ENCODE measurements at places on chromosomes 4 and X.

- H3K4me3 ChIP-seq = no peak overlapping the region
- H3K36me3 ChIP-seq = no peaks in the 10 kb centered on the region
- peaks cover 28% of the 10 kb centered on the region for H3K27me3 ChIP-seq
- no peak overlapping the region for H3K27ac ChIP-seq
- H3K4me1 ChIP-seq = no peaks in the 10 kb centered on the region
Measured at GRCh38 chr4:17368408-17368807, 143.5 kb downstream of the QDPR start.

GRCh38 chr4:78734441-78735162, 41.5 kb upstream of the BMP2K start:
- H3K4me1 ChIP-seq = no peaks in the 10 kb centered on the region
- H3K4me3 ChIP-seq = no peak overlapping the region
- no peaks in the 10 kb centered on the region for H3K27me3 ChIP-seq
- no peak for DNase-seq

GRCh38 chr4:38743866-38744265, 38.9 kb downstream of the TLR10 start:
- no peaks in the 10 kb centered on the region for H3K4me1 ChIP-seq
- no peak overlapping the region for H3K27ac ChIP-seq
- no peak overlapping the region for H3K4me3 ChIP-seq
- no peaks in the 10 kb centered on the region for H3K27me3 ChIP-seq
- H3K36me3 ChIP-seq = peaks cover 1% of the 10 kb centered on the region

GRCh38 chrX:23919148-23919547, 11.3 kb downstream of the CXorf58 start:
- no peak overlapping the region for H3K4me3 ChIP-seq
- no peaks in the 10 kb centered on the region for H3K4me1 ChIP-seq
- no peak for DNase-seq
- H3K27me3 ChIP-seq = no peaks in the 10 kb centered on the region
- no peaks in the 10 kb centered on the region for H3K36me3 ChIP-seq
- no peak overlapping the region for H3K27ac ChIP-seq

DNA sequence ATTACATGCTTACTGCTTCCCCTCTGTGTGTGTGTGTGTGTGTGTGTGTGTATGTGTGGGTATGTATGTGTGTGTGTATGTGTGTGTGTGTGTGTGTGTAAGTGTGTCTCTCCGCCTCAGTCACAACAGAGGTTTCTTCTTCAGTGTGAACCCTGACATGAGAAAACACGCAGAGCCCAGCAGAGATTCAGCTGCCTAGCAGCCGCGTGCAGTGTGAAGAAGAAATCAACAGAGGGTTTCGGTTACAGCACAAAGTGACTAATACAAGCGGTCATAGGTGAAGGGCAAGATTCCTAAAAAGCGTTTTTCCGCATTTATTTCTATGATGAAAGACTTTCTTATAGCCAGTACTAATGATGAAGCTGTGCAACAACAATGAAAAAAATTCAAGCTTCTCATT, 55.3 kb upstream of the ZFP42 start:
- H3K36me3 ChIP-seq = peaks cover 2% of the 10 kb centered on the region
- H3K4me3 ChIP-seq = no peak overlapping the region
- H3K27me3 ChIP-seq = no peaks in the 10 kb centered on the region
- no peak for DNase-seq

DNA sequence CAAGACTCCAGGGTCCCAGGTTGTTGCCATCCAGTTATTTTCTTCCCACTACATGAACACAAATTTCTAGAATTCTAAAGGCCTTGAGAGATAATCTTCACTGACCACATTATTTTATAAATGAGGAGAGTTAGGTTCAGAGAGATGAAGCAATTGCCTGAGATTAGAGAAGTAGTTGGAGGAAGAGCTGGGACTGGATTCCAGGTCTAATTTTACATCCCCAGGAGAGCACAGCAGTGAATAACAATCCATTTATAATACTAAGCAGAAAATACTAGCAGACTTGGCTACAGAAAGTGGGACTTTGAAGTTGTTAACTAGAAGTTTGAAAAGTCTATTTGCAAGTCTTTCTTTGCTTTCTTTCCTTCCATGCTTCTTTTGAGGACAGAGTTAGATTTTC, 231.3 kb upstream of the S100G start:
- H3K4me1 ChIP-seq = no peaks in the 10 kb centered on the region
- no peak overlapping the region for H3K27ac ChIP-seq
- H3K27me3 ChIP-seq = peaks cover 17% of the 10 kb centered on the region
- H3K36me3 ChIP-seq = no peaks in the 10 kb centered on the region
- H3K4me3 ChIP-seq = no peak overlapping the region

GRCh38 chrX:43939187-43939926, 33.8 kb downstream of the NDP start:
- no peak for DNase-seq
- H3K4me1 ChIP-seq = no peaks in the 10 kb centered on the region
- no peaks in the 10 kb centered on the region for H3K36me3 ChIP-seq
- no peak overlapping the region for H3K27ac ChIP-seq
- peaks cover 13% of the 10 kb centered on the region for H3K27me3 ChIP-seq
- H3K4me3 ChIP-seq = no peak overlapping the region

- H3K4me3 ChIP-seq = no peak overlapping the region
- DNase-seq = no peak
- peaks cover 2% of the 10 kb centered on the region for H3K36me3 ChIP-seq
- H3K27me3 ChIP-seq = no peaks in the 10 kb centered on the region
Measured at GRCh38 chrX:54944816-54945215, 24.2 kb downstream of the TRO start.

- peak overlapping the region; percentile 22 for H3K27ac ChIP-seq
- peak overlapping the region; percentile 70 for H3K4me3 ChIP-seq
- DNase-seq = no peak
- no peaks in the 10 kb centered on the region for H3K36me3 ChIP-seq
- H3K27me3 ChIP-seq = peaks cover 9% of the 10 kb centered on the region
Measured at GRCh38 chrX:53440621-53441517, 6.7 kb upstream of the HSD17B10 start.

DNA sequence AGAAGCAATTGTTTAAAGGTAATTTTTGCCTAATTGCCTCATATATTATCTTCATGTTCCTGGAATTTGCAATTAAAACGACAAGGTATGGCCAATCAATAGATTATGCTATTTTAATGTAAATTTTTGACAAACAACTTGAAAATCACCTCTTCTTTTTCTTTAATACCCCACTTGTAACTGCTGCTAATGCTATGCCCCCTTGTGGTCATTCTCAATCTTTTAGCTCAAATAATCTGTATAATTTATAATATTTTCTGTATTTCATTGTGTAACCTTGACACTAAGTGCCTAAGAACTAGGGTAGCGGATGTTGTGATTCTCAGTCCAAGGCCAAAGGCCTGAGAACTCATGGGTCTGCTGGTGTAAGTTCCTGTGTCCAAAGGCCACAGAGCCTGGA, 831.7 kb upstream of the POU3F4 start:
- H3K4me3 ChIP-seq = no peak overlapping the region
- DNase-seq = no peak
- H3K27me3 ChIP-seq = no peaks in the 10 kb centered on the region
- no peaks in the 10 kb centered on the region for H3K4me1 ChIP-seq
- no peaks in the 10 kb centered on the region for H3K36me3 ChIP-seq

GRCh38 chrX:134804779-134805178, 146.5 kb upstream of the PLAC1 start:
- DNase-seq = no peak
- H3K27me3 ChIP-seq = no peaks in the 10 kb centered on the region
- peaks cover 20% of the 10 kb centered on the region for H3K36me3 ChIP-seq
- H3K4me3 ChIP-seq = no peak overlapping the region
- H3K27ac ChIP-seq = peak overlapping the region; percentile 86

GRCh38 chr4:80311130-80311529, 24.4 kb upstream of the CFAP299 start:
- no peak overlapping the region for H3K4me3 ChIP-seq
- H3K27ac ChIP-seq = no peak overlapping the region
- H3K36me3 ChIP-seq = no peaks in the 10 kb centered on the region
- no peaks in the 10 kb centered on the region for H3K4me1 ChIP-seq

GRCh38 chrX:112840382-112841113, at the start of gene AMOT:
Gene AMOT (minus strand): TSS chrX:112840831. CDS start chrX:112823126, 17,705 bp downstream.
- H3K4me1 ChIP-seq = peaks cover 11% of the 10 kb centered on the region
- H3K27me3 ChIP-seq = no peaks in the 10 kb centered on the region
- peaks cover 5% of the 10 kb centered on the region for H3K36me3 ChIP-seq

DNA sequence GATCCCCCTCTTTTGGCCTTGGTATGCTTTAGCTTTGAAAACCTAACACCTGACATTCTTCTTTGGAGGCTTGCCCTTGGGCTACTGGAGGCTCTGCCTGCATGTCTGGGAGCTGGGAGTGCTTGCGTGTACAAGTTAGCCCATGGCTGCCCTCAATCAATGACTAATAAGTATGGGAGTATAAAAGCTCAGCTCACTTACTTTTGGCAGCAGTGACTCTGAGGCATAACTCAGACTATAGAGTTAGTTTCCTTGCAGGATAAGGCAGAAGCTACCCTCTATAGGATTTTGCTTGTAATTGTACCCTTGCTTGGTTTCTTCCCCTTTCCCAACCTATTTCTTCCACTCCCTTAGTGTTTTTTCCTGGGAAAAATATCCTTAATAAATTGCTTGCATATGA, 247.9 kb downstream of the PPP1R2C start:
- no peak for DNase-seq
- no peaks in the 10 kb centered on the region for H3K27me3 ChIP-seq
- peak overlapping the region; percentile 33 for H3K27ac ChIP-seq

DNA sequence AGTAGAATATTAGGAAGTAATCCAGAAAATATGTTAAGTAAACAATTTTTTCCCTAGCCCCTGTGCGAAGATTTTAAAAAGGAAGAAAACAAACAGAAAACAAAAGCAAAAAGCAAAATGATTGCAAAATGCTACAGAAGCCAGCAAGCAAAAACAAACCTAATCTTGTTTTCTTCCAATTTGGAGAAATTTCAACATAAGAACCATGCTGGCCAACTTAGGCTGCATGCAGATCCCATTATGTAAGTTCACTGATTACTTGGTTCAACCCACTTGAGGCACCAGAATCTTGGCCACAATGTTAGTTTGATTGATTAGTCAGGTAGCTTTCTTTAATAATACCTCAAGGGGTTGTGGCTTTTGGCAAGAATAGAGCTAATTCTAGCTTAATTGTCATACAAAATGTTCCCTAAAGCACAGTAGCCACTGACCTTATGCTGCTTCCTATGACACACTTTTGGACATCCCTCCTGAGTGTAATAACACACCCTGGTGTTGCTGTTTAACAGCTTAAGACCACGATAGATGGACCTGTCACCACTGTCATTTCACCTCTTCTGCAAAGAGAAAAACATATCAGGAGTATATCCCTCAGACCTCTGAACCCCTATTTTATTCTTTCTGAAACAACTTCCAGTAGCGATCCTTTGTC, 2342.1 kb downstream of the PCDH7 start:
- H3K36me3 ChIP-seq = no peaks in the 10 kb centered on the region
- no peaks in the 10 kb centered on the region for H3K27me3 ChIP-seq
- H3K27ac ChIP-seq = no peak overlapping the region
- no peak for DNase-seq
- H3K4me3 ChIP-seq = no peak overlapping the region

- H3K4me3 ChIP-seq = no peak overlapping the region
- H3K27ac ChIP-seq = no peak overlapping the region
- peaks cover 4% of the 10 kb centered on the region for H3K36me3 ChIP-seq
- DNase-seq = no peak
- peaks cover 7% of the 10 kb centered on the region for H3K4me1 ChIP-seq
- H3K27me3 ChIP-seq = no peaks in the 10 kb centered on the region
Measured at GRCh38 chr4:159284733-159285132, 181.9 kb downstream of the RAPGEF2 start.

DNA sequence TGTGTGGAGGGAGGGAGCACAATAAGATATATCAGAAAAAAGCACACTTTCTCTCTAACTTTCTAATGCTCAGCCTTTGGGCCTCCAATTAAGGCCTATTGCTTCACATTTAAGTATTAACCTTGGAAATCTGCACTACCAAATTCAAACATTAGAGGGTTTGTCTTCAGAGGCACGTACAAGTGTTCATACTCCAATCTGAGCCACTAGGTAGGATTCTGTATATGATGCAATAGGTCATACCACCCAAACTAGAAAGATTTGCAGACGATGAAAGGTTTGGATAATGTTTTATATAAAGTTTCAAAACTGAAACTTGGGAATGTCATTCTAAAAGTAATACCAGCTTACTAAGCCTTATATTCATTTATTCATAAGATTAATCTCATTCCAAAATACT, 106.4 kb downstream of the MID1 start:
- H3K4me1 ChIP-seq = no peaks in the 10 kb centered on the region
- no peak overlapping the region for H3K27ac ChIP-seq
- H3K4me3 ChIP-seq = no peak overlapping the region
- H3K27me3 ChIP-seq = no peaks in the 10 kb centered on the region
- DNase-seq = no peak

GRCh38 chr4:702618-703048, 3.0 kb upstream of the PCGF3 start:
- DNase-seq = no peak
- peaks cover 10% of the 10 kb centered on the region for H3K4me1 ChIP-seq
- H3K4me3 ChIP-seq = no peak overlapping the region
- no peak overlapping the region for H3K27ac ChIP-seq
- peaks cover 5% of the 10 kb centered on the region for H3K36me3 ChIP-seq
- H3K27me3 ChIP-seq = no peaks in the 10 kb centered on the region

- peaks cover 3% of the 10 kb centered on the region for H3K36me3 ChIP-seq
- no peaks in the 10 kb centered on the region for H3K4me1 ChIP-seq
Measured at GRCh38 chrX:25344161-25344936, 328.6 kb upstream of the ARX start.

GRCh38 chr4:6201580-6202091, 1.3 kb upstream of the JAKMIP1 start:
- H3K36me3 ChIP-seq = peaks cover 23% of the 10 kb centered on the region
- peak; percentile 76 for DNase-seq
- H3K4me1 ChIP-seq = peaks cover 38% of the 10 kb centered on the region
- H3K27ac ChIP-seq = peak overlapping the region; percentile 92
- H3K4me3 ChIP-seq = peak overlapping the region; percentile 91

GRCh38 chr4:149175549-149175948, 640.1 kb downstream of the IQCM start:
- H3K27ac ChIP-seq = no peak overlapping the region
- H3K4me3 ChIP-seq = no peak overlapping the region
- H3K36me3 ChIP-seq = no peaks in the 10 kb centered on the region
- no peaks in the 10 kb centered on the region for H3K4me1 ChIP-seq
- DNase-seq = no peak

DNA sequence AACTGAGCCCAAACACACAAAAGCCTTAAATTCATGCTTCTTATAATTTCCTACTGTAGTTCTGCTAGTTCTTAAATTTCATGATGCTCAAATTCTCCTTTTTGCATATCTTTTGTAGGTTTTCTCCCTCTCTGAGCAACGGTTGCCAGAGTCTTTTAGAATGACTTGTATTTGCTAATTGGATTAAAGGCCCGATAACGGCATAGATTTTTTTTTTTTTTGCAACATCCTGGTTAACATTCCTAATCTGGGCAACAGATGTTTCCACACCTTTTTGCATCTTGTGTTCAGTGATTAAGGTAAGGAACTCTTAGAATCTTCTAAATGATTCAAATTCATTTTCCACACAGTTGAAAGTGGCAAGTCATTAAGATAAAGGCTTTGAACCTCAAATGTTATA, 66.3 kb upstream of the ADGRG2 start:
- no peaks in the 10 kb centered on the region for H3K27me3 ChIP-seq
- no peak overlapping the region for H3K27ac ChIP-seq
- no peaks in the 10 kb centered on the region for H3K36me3 ChIP-seq
- H3K4me1 ChIP-seq = no peaks in the 10 kb centered on the region

GRCh38 chr4:18050448-18050847, 28.9 kb upstream of the LCORL start:
- no peak overlapping the region for H3K4me3 ChIP-seq
- H3K27me3 ChIP-seq = peaks cover 6% of the 10 kb centered on the region
- DNase-seq = no peak
- no peaks in the 10 kb centered on the region for H3K36me3 ChIP-seq
- no peaks in the 10 kb centered on the region for H3K4me1 ChIP-seq

- H3K4me1 ChIP-seq = peaks cover 11% of the 10 kb centered on the region
- no peak overlapping the region for H3K27ac ChIP-seq
- no peak for DNase-seq
- H3K36me3 ChIP-seq = peaks cover 28% of the 10 kb centered on the region
- no peaks in the 10 kb centered on the region for H3K27me3 ChIP-seq
Measured at GRCh38 chr4:1991596-1992434, 17.0 kb downstream of the NELFA start.

Measured in central memory CD8-positive, alpha-beta T cell (primary cell).